ENCODE measurements at places on chromosomes 4 and X. TPM values are rescaled to one million over a fixed set of nuclear protein-coding genes. Genes with fewer than 3 reads are reported as not detected.

ZIC3 gene
- 12.9 TPM for polyA plus RNA-seq

EXOC1 gene
- polyA plus RNA-seq: not detected

DNA sequence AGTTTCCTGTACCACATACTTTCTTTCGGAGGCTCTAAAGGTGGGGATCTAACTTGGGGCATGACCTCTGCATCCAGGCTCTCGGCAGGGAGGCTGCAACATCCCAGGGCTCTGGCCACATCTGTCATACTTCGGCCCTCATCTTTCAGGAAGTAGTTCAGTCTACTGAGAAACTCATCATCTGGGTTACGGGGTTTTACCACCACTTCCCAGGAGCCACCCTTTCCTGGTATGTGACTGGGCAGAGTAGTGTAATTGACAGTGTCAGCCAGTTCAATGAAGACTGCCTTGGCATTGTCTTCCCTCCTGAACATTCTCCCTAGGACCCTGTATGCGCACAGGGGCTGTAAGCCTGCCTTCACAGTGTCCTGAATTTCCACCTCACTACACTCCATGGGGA is 2.8 kb downstream of the PNMA5 start:
- no peak for DNase-seq

RHOXF2 gene
- not detected for polyA plus RNA-seq

GRCh38 chr4:18684932-18685331 is 663.4 kb upstream of the LCORL start:
- DNase-seq: no peak
